Natural killer cell treated with Interleukin-12 subunit alpha and Interleukin-12 subunit beta and Interleukin-15 and Interleukin-18, amount 100 ng/mL, for 72 hours (primary cell): ENCODE measurements at places on chromosomes 12 and 14. TPM values are rescaled to one million over a fixed set of nuclear protein-coding genes. Genes with fewer than 3 reads are reported as not detected.

Gene DLST
- 127 TPM for total RNA-seq

Gene RNASE7
- total RNA-seq, result not detected

Gene FERMT2
- total RNA-seq, result 0.62 TPM

Gene ANKS1B
- not detected for total RNA-seq

Gene NAA25
- total RNA-seq, result 31.6 TPM

GRCh38 chr14:86153480-86153879 lies 623.5 kb downstream of the FLRT2 start:
- H3K36me3 ChIP-seq, result no peaks in the 10 kb centered on the region
- no peaks in the 10 kb centered on the region for H3K4me1 ChIP-seq
- no peaks in the 10 kb centered on the region for H3K27me3 ChIP-seq
- DNase-seq, result no peak
- no peak overlapping the region for H3K4me3 ChIP-seq

GRCh38 chr12:50529345-50529744 lies 24.6 kb downstream of the DIP2B start:
- H3K4me3 ChIP-seq, result no peak overlapping the region
- no peak for DNase-seq
- peaks cover 21% of the 10 kb centered on the region for H3K4me1 ChIP-seq
- peak overlapping the region; percentile 31 for H3K27ac ChIP-seq

- DNase-seq, result no peak
- peaks cover 14% of the 10 kb centered on the region for H3K27me3 ChIP-seq
- H3K4me3 ChIP-seq, result no peak overlapping the region
These were observed 31.8 kb upstream of the CMAS start for GRCh38 chr12:22014041-22014782.

DNA sequence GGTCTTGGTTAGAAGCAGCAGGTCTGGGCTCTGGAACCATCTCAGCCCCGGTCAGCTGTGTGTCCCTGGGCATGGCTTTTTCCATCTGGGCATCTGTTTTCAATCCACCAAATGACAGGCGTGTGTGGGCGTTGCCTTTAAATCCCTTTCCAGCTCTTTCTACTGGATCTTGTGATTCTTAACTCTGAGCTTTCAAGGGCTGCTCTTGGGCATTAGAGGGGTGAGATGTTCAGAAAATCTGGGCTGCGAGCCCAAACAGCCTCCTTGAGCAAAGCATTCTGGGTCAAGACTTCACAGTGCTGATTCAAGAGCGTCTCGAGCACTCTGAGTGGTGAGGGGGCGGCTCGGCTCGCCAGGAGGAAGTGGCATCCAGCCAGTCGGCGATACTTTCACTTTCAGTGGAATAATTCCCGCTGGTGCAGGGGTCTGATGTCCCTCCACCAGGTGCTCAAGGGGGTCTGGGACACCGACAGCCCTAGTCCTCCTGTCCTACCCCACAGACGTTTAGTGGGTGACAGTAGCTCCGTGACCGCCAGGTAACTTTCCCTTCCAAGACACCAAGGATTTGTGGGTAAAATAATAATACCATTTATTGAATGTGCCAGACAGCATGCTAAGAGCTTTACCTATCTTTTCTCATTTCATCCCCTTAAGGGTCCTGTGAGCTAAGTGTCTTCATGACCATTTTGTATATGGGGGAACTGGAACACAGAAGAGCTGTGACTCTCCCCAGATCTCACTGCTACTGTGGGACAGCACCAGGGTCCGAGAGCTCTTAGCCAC lies 114.0 kb downstream of the PLXNC1 start:
- H3K4me3 ChIP-seq, result peak overlapping the region; percentile 91
- H3K4me1 ChIP-seq, result peaks cover 42% of the 10 kb centered on the region
- H3K27ac ChIP-seq, result peak overlapping the region; percentile 98
- H3K36me3 ChIP-seq, result peaks cover 7% of the 10 kb centered on the region

GRCh38 chr12:92065639-92066038 lies 80.0 kb downstream of the BTG1 start:
- H3K4me1 ChIP-seq, result peaks cover 7% of the 10 kb centered on the region
- no peak for DNase-seq
- H3K27ac ChIP-seq, result no peak overlapping the region
- no peaks in the 10 kb centered on the region for H3K36me3 ChIP-seq
- no peaks in the 10 kb centered on the region for H3K27me3 ChIP-seq

GRCh38 chr12:107775093-107775721 lies 703 bp downstream of the ASCL4 start:
- H3K27me3 ChIP-seq, result peaks cover 60% of the 10 kb centered on the region
- no peak overlapping the region for H3K27ac ChIP-seq
- H3K36me3 ChIP-seq, result no peaks in the 10 kb centered on the region
- peaks cover 9% of the 10 kb centered on the region for H3K4me1 ChIP-seq

GRCh38 chr12:107571492-107571891 lies 114.1 kb upstream of the PWP1 start:
- DNase-seq, result no peak
- H3K36me3 ChIP-seq, result no peaks in the 10 kb centered on the region
- no peaks in the 10 kb centered on the region for H3K27me3 ChIP-seq
- H3K4me3 ChIP-seq, result no peak overlapping the region
- H3K27ac ChIP-seq, result no peak overlapping the region

- no peak overlapping the region for H3K4me3 ChIP-seq
- H3K36me3 ChIP-seq, result no peaks in the 10 kb centered on the region
- peaks cover 3% of the 10 kb centered on the region for H3K27me3 ChIP-seq
- no peak overlapping the region for H3K27ac ChIP-seq
- DNase-seq, result no peak
These were observed 46.7 kb upstream of the PTPRB start for GRCh38 chr12:70683976-70684375.

DNA sequence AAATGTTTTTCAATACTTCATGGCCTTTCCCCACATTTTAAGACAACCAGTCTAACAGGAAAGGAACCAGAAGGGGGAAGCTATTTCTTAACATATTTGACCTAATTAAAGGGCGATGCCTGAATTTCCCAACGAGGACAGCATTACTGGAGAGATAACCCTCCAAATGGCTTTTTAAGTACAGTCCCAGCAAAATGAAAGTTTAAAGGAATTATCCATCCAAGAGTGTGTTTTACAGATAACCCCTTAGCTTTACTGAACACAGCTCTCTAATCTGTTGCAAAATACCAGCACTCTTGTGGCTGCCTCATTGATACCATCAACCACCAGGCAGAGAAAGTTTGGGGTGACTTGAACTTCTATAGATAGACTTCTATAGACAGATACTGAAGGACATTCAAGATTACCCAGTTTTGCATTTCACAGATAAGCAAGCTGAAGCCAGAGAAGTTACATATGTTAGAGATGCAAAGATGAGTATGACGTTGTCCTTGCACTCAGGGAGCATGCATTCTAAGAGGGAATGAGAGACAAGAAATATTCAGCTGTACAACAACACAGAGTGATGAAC lies 41.3 kb upstream of the DUSP6 start:
- H3K27ac ChIP-seq, result peak overlapping the region; percentile 2
- no peak overlapping the region for H3K4me3 ChIP-seq
- DNase-seq, result no peak
- H3K4me1 ChIP-seq, result peaks cover 53% of the 10 kb centered on the region
- no peaks in the 10 kb centered on the region for H3K27me3 ChIP-seq

DNA sequence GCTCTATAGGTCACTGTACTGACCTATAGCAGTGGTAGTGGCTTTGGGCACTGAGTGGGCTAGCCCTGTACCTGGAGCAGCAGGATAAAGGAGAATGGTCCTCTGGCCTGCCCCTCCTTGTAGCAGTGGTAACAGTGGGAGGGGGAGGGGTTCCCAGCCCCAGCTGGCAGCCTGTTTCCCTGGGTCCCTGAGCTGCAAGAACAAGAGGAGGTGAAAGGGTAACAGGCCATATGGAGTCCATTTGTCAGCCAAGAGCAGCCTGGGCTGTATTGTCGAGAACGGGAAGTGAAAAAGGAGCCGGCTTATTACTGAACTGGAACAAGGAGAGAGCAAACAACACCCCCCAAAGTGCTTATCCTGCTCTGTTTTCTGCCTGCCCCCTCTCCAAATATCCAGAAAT lies 73.8 kb upstream of the SRSF5 start:
- H3K36me3 ChIP-seq, result no peaks in the 10 kb centered on the region
- no peaks in the 10 kb centered on the region for H3K27me3 ChIP-seq
- peaks cover 72% of the 10 kb centered on the region for H3K4me1 ChIP-seq
- no peak for DNase-seq
- peak overlapping the region; percentile 61 for H3K27ac ChIP-seq

- H3K4me1 ChIP-seq, result peaks cover 72% of the 10 kb centered on the region
- peak overlapping the region; percentile 82 for H3K4me3 ChIP-seq
- no peak for DNase-seq
- H3K27me3 ChIP-seq, result no peaks in the 10 kb centered on the region
- peak overlapping the region; percentile 88 for H3K27ac ChIP-seq
These were observed 19.9 kb downstream of the CCND2 start for GRCh38 chr12:4293299-4293965.

DNA sequence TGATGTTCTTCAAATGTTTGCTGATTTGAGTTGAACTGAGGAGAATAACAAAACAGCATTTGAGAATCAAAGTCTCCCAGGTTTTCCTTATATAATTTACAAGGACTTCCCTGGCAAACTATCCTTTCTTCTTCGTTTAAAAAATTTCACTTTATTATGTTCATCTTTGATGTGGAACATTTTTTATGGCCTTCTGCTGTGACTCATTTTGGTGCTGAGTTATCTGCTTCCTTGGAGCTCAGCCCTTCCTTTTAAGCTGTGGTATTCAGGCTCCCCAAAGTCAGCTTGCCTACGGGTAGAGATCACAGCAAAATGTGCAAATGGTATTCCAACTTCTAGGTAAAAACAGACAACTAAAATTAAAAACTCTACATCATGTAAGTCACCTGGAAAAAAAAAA lies 1.4 kb upstream of the ANO4 start:
- H3K4me3 ChIP-seq, result no peak overlapping the region
- DNase-seq, result no peak
- no peaks in the 10 kb centered on the region for H3K36me3 ChIP-seq
- H3K27me3 ChIP-seq, result peaks cover 18% of the 10 kb centered on the region
- no peak overlapping the region for H3K27ac ChIP-seq

DNA sequence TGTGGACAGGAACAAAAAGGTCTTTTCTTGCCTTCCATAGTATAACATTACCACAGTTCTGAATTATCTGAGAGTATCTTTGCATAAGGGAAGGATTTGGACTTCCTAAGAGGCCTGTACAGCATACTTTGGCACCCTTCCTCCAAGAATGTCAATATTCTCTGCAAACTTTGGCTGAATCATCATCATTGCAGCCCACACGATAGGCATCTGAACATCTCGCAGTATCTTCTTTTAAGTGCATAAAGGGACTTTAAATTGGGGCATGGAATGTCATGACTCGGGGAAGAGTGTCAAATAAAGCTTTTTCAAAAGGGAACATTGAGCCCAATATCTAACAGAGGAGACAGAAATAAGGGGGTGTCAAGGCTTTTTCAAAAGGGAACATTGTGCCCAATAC lies 646.2 kb upstream of the STXBP6 start:
- H3K36me3 ChIP-seq, result no peaks in the 10 kb centered on the region
- H3K4me3 ChIP-seq, result no peak overlapping the region
- no peaks in the 10 kb centered on the region for H3K27me3 ChIP-seq
- no peak overlapping the region for H3K27ac ChIP-seq
- no peak for DNase-seq

DNA sequence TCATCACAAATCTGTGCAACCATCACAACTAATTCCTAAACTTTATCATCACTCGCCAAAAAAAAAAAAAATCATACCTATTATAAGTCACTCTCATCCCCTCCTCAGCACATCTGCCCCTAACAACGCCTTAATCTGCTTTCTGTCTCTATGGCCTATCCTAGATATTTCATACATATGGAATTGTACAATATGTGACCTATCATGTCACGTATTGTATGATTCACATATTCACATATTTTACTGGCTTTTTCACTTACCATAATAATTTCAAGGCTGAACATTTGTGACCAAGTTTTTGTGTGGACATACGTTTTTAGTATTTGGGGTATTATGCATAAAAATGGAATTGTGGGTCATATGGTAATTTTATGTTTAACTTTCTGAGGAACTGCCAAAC lies 400.7 kb downstream of the DAD1 start:
- H3K36me3 ChIP-seq, result no peaks in the 10 kb centered on the region
- peaks cover 10% of the 10 kb centered on the region for H3K27me3 ChIP-seq
- no peak overlapping the region for H3K4me3 ChIP-seq
- no peak for DNase-seq

- H3K4me1 ChIP-seq, result peaks cover 48% of the 10 kb centered on the region
- H3K27ac ChIP-seq, result peak overlapping the region; percentile 94
- H3K27me3 ChIP-seq, result no peaks in the 10 kb centered on the region
- H3K36me3 ChIP-seq, result no peaks in the 10 kb centered on the region
These were observed 956 bp downstream of the GNPTAB start for GRCh38 chr12:101829639-101830366.

DNA sequence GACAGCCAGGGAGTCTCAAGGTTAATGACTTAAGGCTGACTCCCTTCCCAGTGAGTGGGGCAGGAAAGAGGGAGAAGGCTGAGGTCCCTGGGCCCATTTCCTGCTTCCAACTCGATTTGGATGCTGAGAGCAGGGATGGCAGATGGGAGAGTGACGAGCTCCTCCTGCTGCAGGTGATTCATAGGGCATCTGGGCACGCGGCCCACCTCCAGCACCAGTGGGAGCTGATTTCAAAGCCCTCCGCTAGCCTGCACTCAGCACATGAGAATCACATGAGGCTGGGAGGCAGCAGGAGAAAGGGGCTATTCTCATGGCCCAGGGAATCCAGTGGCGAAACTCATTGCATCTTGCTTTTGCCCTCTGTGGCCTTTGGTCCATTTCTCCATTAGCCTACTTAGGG lies 90.8 kb downstream of the SSPN start:
- no peak for DNase-seq
- H3K4me1 ChIP-seq, result peaks cover 4% of the 10 kb centered on the region
- no peaks in the 10 kb centered on the region for H3K36me3 ChIP-seq

DNA sequence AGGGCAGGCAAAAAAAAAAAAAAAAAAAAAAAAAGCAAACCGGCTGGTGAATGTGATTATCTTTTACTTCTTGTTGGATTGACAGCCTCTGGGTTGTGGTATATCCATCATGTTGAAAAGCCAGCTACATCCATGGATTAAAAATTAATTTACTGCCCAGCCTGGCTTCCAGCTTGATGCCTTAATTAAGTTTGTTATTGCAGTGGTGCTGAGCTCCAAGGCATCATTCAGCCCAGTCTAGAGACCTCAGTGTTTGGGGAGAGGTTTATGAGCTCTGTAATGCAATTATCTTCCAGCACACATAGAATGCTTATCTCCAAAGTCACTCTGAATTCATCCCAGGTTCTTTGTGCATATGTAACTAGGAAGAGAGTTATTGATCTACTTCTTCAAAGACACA lies 114.8 kb downstream of the RIMBP2 start:
- peaks cover 5% of the 10 kb centered on the region for H3K36me3 ChIP-seq
- H3K4me3 ChIP-seq, result no peak overlapping the region
- no peaks in the 10 kb centered on the region for H3K27me3 ChIP-seq
- H3K27ac ChIP-seq, result no peak overlapping the region
- no peak for DNase-seq

- peaks cover under 1% of the 10 kb centered on the region for H3K27me3 ChIP-seq
- peak overlapping the region; percentile 86 for H3K4me3 ChIP-seq
- H3K27ac ChIP-seq, result no peak overlapping the region
- DNase-seq, result peak; percentile 75
These were observed 848 bp downstream of the CTDSP2 start for GRCh38 chr12:57845478-57846284.

- no peak overlapping the region for H3K27ac ChIP-seq
- DNase-seq, result no peak
- no peaks in the 10 kb centered on the region for H3K4me1 ChIP-seq
- H3K36me3 ChIP-seq, result no peaks in the 10 kb centered on the region
These were observed 91.9 kb downstream of the ARMH4 start for GRCh38 chr14:58060077-58060476.
